Left colon (tissue), 2 donors: ENCODE measurements at places on chromosomes 2 and 18. TPM values are rescaled to one million over a fixed set of nuclear protein-coding genes. Genes with fewer than 3 reads are reported as not detected.

REG1B gene
- total RNA-seq: not detected

ABCB11 gene
- 4.1 TPM for total RNA-seq

SLC9A4 gene
- total RNA-seq: 0.34 TPM

NOL4 gene
- total RNA-seq: 1.3 TPM

DNA sequence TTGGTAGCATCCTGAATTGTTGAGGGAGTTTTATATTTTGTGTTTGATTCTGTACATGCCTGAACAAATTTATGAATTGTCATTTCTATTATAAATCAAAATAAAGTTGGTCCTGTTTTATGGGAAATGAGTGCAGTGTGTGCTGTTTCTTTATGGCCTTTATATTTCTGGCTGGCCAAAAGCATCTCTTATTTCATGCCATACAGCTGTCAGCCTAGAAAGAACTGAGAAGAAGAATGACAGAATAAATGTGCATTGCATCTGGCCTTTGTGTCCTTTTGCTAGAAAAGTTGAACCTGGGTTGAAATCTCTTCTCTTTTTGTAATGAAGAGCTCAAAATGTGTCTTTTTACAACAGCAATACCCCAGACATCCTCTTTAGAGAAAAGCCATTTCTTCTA is 474.7 kb upstream of the LRATD1 start:
- no peak for DNase-seq

DNA sequence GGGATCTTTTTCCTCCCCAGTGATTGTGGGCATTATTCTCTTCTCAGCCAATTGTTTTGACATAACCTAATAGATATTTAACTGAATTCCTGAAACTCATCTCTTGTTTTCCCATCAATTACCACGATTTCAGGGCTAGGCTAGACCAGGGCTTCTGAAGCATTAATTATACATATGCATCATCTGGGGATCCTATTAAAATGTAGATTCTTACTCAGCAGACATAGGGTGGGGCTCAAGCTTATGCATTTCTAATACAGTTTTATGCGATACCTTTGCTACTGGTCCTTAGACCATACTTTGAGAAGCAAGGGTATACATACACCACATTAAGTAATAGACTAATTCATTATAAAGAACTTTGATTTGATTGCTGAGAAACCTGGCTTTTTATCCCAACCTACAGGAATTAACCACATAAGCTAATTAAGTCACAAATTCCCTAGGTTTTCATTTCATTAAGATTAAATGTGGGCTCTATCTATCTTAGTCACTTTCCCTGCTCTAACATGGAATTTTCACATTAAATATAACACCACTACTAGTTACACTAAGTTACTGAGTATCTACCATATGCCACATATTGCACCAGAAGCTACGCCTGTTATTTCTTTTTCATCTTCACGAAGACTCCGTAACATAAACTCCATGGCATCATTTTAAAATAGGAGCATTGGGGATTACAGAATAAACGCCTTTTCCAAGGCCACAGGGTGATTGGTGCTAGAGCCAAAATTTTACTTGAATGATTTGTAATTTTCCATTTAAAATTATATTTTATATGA is 417.5 kb downstream of the DPP10 start:
- no peak for DNase-seq

GRCh38 chr2:64036034-64036705 is 16.9 kb upstream of the VPS54 start:
- DNase-seq: no peak

- DNase-seq: no peak
These were observed 2.8 kb upstream of the CAPN10 start for GRCh38 chr2:240583774-240584173.

DNA sequence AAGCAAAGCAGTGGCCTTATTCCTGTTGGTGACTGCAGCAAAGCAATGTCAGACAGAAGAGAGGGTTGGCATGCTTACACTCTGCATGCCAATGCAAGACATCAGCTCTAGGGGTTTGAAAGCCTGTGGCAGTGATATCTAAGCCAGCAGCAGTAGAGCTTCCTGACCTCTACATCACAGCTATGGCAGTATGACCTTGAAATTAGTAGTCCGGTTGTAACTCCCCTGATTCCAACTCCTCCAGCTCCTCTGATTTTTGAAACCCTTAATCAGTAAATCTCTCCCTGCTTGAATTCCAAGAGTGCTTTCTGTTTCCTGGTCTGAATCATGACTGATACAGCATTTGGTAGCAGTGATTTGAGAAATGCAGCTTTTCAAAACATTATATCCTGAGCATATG is 60.0 kb upstream of the LRP1B start:
- DNase-seq: no peak

GRCh38 chr2:25894135-25894830 is 16.0 kb upstream of the ASXL2 start:
- DNase-seq: peak; percentile 49

- DNase-seq: no peak
These were observed 14.4 kb upstream of the CCDC102B start for GRCh38 chr18:68783506-68783905.

GRCh38 chr18:79384151-79384807 is 11.5 kb upstream of the NFATC1 start:
- no peak for DNase-seq

DNA sequence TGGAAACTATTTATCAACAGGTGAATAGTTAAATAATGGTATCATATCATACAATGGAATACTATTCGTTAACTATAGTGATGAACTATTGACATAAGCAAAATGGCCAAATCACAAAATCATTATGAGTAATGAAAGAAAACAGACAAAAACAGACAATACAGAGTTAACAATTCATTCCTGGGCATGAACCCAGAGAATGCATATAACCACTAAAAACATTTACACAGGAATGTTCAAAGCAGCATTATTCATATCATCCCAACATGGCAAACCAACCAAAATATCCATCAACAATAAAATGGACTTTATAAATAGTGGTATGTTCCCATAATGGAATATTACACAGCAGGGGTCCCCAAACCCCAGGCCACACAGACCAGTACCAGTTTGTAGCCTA is 131.2 kb upstream of the CYP1B1 start:
- DNase-seq: no peak

DNA sequence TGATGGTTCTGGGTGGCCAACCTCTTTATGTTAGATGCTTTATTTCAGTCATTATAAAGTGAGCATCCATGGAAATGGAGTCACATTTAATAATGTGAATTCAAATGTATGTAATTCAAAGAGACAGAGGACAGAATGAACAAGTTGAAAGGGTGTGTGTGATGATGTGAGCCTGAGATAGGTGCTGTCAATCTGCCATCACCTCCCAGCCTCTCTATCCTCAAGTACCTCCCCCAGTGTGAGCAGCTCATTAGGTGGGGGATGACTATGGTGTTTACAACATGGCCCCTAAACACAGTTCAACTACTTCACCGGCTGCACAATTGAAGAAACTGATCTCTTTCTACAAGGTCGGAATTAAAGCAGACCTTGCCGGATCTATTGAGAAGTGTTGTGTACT is 74.7 kb upstream of the IGFBP5 start:
- no peak for DNase-seq

DNA sequence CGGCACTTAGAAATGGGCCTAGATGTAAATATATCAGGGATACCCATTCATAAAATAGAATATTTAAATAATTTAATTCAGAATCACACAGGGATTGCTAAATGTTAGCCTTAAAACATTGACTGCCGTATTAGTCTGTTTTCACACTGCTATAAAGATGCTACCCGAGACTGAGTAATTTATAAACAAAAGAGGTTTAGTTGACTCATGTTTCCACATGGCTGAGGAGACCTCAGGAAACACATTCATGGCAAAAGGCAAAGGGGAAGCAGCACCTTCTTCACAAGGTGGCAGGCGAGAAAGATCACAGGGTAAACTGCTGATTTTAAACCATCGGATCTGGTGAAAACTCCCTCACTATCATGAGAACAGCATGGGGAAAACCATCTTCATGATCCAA is 223.6 kb upstream of the GULP1 start:
- no peak for DNase-seq

- no peak for DNase-seq
These were observed 99.5 kb upstream of the CCDC85A start for GRCh38 chr2:56084111-56084901.
